ENCODE measurements at places on chromosomes 5 and 9.

GRCh38 chr5:168779333-168779732, 200.2 kb upstream of the PANK3 start:
- DNase-seq: peak; percentile 90

DNA sequence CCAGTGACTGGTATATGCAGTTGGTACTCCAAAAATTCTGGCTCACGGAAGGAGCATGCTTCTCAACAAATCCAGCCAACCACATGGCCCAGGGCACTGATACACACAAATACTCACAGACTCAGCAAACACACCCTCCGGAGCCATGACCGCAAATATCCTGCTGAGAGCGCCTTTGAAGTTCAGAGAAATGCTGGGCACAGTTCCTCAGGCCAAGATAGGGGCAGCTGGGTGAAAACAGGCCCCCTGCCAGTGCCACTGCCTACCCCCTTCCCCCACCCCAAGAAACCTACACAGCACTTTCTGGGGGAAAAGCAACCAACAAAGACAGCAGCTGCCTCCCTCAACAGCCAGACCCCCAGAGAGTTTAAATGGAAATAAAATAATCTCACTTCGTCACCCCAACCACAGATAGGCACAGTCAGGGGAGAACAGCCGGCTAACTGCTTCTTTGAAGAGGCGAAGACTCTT, 120.0 kb downstream of the C5orf15 start:
- DNase-seq: no peak

DNA sequence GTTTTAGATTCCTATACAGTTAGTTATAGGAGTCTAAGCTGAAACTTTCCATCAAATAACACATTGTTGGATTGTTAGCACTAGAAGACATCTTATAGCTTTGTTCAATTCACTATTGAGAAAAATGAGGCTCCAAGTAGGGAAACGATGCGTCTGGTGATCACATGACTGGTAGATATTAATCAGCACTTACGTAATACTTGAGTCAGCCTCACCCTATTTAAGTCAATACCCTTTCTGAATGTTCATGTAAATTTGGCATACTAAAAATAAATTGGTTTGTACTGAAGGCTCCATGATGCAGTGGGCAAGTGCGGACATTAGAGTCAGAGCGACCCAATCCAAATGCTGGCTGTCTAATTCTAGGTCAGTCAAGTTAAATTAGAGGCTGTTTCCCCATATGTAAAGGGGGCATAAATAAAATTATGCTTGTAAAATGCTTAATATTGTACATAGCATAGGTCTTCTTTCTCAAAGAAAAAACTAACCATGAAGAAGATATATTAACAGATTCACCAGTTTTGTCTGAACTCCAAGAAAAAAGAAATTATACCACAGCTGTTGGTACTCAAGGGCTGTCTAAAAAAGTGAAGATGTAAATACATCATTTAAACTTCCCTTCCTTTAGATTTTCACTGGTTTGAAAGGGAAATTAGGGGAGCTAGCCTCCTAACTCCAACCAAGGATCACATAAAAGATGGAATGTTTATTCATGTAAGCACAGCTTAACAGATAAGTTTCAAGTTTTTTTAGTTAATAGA, 406.6 kb upstream of the TLE4 start:
- no peak for DNase-seq

- no peak for DNase-seq
Measured at GRCh38 chr5:93572101-93572607, 8.9 kb downstream of the NR2F1-AS1 start.

- no peak for DNase-seq
Measured at GRCh38 chr5:154771383-154771901, 16.3 kb downstream of the LARP1 start.

GRCh38 chr5:57028161-57028560, 76.2 kb upstream of the MIER3 start:
- DNase-seq: no peak

DNA sequence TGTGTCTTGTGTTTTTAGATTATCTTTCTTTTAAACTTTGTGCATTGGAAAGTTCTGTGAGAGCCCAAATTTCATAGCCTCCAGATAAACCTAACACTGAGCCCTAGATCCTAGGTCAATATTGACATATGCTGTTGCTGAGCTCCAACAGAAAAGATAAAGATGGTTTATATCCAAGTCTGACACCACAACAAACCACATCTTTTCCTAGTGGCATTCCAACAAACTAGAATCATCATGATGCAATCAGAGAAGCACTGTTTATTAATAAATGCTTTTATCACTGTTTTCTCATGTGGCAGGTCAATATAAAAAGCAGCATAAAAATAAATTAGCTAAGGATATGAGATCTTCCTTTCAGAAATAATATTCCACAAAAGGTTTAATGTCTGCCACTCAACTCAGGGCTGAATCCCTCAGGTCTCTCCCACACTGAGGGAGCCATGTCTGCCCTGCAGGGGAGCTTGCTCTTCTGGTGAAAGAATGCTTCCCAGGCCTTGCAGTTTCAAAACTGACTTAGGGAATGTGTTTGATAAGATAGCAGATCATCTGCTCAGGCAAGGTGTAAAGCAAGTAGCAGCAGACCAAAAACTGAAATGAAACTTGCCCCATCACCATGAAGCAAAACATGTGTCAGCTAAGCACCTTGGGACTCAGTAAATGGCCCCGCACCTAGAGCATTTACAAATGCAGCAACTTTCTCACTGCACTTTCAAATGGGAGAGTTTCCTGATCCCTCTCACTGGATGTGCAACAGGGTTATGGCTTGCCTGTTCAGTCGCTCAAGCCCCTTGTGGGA, 493.0 kb downstream of the AGTPBP1 start:
- no peak for DNase-seq

GRCh38 chr5:132746954-132747615, at the start of gene CCNI2:
CCNI2 (plus strand) TSS chr5:132747426; CDS start chr5:132747496, 70 bp downstream.
- DNase-seq: no peak

GRCh38 chr5:96001262-96001661, 39.6 kb upstream of the ELL2 start:
- DNase-seq: no peak

GRCh38 chr9:119366909-119367682, 2.1 kb downstream of the BRINP1 start:
- DNase-seq: no peak

- no peak for DNase-seq
Measured at GRCh38 chr9:126927419-126927818, 12.8 kb downstream of the RALGPS1 start.

DNA sequence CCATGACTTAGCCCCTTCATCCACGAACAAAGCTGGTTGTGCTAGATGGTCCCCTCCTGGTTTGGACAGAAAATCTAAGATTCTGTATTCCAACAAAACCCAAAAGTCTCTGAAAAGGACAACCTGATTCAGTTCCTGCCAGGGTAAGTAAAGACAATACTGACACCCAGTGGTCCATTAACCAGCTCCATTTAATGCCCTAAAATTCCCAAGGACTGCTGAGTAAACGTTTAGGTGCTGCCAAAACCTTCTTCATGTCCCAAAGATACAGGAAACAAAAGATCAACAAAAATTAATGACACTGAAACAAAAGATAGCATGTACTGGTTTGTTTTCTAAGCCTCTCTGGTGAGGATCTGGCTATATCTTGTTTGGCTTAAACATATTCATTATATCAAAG, 25.3 kb upstream of the PPP1R2B start:
- peak; percentile 11 for DNase-seq

DNA sequence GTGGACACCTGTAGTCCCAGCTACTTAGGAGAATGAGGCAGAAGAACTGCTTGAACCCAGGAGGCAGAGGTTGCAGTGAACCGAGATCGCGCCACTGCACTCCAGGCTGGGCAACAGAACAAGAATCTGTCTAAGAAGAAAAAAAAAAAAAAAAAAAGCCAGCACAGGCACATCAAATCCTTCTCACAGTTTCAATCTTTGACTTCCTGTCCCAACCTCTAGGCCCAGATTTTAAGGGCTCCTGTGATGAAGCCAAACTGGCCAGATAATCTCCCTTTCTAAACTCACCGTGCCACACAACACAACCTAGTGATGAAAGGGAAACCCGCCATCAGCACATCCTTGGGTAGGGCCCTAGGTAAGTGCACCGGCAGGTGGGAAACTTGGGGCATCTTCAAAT, 58.1 kb downstream of the ROR2 start:
- DNase-seq: no peak

GRCh38 chr5:11148810-11149539, 387.9 kb upstream of the DAP start:
- no peak for DNase-seq
